Activated CD4-positive, alpha-beta T cell treated with anti-CD3 and anti-CD28 coated beads, Interleukin-2, Interleukin-6, amounts not matched to agents 100 ng/mL and 50 ng/mL, durations not matched to agents 16 hours and 8 hours (primary cell): ENCODE measurements at places on chromosomes 16 and 17.
A peak's percentile ranks its signal among the peaks of the same experiment; 100 is the strongest.

DNA sequence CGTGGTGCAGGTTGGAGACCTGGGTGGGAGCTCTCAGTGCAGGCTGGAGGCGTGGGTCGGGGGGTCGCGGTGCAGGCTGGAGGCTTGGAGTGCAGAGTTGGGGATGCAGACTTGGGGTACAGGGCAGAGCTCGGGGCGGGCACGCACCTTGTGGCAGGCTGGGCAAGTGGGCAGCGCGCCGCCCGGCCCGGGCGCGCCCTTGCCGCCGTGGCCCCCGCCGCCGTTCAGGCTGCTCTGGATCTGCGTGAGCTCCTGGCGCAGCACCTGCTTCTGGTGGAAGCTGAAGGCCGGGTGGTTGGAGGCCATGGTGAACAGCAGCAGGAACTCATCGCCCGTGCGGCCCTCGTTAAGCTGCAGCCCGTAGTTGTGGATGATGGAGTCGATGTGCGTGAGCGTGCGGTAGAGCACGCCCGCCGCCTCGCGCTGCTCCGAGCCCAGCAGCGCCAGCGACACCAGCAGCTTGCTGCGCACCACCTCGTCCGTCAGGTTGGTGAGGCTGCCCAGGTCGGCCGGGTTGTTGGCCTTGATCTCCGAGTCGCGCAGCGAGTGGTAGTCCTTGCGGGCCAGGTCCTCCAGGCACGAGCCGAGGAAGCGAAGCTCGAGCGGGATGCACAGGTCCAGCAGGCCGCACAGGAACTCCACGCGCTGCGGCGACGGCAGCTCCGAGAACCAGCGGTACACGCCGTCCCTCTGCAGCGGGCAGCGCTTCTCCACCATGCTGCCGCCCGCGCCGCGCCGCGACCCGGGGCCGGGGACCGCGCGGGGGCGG lies 1.1 kb downstream of the ZCCHC14 start:
- peak; percentile 12 for DNase-seq

- DNase-seq: no peak
Observed at GRCh38 chr17:39916918-39917317, 1.5 kb downstream of the GSDMB start.

- no peak for DNase-seq
Observed at GRCh38 chr17:40498281-40499084, 2.9 kb downstream of the TNS4 start.

DNA sequence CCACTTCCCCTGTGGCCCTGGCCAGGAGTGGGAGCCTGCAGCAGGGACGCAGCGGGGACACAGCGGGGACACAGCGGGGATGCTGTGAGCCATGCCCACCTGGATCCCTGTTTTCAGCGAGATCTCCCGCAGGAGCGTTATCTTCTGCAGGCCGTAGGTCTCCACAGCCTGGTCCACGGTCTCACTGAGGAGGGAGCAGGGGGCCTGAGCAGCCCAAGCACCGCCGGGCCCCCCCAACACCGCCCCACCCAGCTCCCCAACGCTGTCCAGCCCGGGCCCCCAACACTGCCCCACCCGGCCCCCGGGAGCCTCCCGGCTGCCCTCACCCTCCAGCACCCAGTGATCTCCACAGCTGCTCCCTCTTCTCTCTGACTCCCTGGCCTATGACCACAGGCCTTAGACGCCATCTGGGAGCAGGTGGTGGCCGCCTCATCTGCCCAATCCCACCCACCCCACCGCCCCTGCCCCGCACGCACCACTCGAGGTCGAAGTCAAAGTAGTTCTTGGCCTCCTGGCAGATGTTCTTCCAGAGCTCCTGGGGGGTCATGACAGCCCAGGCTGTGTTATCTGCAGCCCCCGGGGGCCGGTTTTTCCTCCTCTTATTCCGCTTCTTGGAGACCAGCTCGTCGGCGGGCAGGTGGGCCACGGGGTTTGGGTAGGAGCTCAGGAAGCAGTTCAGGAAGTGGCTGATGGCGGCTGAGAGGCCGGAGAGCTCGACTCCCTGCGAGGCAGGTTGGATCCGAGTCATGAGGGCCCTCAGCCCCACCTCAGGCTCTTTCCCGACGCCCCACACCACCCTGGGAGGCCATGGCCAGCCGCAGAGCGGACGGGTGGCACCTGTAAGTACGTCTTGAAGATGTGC lies 17.0 kb downstream of the CLUH start:
- DNase-seq: no peak

DNA sequence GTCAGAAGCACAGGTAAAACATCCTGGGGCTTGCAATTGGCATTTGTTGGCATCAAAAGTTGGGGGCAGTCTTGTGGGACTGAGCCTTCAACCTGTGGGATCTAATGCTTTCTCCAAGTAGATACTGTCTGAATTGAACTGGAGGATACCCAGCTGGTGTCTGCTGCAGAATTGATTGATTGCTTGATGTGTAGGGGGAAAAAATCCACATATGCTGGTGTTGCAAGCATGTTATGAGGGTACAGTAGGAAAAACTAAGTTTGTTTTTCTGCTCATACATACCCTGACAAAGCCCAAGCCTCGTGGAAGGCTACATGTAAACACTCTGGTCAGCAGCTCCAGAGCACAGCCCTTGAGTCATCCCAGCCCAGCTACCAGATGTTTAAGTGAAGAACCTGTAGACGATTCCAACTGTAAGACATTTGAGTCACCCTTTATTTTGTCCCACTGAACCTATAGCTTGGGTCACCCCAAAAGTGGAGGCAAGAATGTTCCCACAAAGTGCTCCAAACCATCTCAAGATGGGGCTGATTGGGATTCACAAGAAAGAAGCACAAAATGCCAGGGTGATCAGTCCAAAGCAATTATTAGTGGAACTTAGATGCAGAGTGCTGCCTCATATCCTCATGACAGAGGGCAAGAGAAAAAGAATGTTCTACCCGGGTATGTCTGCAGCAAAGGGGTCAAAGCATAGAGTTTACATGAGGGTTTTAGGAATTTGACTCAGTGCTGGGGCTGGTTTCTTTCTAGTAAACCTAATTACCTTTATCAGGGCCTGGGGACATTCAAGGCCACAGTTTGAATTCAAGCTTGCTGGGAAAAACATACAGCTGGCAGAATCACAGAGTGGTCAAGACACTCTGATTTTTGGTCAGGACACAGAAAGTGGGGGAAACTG lies 9.6 kb upstream of the APPBP2 start:
- no peak for DNase-seq

- peak; percentile 69 for DNase-seq
Observed at GRCh38 chr17:418421-418751, 65.8 kb upstream of the RPH3AL start.

DNA sequence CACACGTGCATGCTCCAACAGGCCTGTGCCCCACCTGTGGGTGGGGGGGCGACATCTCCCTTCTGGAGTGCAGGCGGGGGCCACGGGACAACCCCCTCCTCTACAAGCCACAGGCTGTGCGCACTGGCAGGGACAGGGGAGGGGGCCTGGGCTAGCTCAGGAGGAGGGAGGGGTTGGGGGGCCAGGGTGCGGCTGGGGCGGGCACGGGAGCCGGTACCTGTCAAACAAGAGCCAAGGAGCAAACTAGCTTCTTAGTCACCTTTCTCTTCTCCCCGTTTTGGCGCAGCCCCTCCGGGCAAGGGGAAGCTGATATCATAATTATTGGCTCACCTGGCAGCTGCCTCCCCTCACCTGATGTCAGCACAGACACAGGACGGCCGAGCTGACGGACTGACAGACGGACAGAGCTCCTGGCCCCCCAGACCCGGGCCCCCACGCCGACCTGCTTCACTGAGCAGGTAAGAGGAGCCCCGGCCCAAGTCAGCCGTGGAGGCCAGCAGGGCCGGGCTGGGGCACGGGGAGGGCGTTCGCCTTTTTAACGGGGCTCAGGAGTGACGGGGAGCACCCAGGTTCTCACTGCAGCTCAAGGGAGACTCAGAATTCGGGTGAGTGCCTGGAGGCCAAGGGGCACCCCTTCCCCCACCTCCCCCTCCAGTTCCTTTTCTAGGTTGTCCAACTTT lies at the start of gene FOXN1:
Gene FOXN1 (plus strand): TSS at position 363 of the 680 bp plus-strand sequence. CDS start 17,622 bp downstream, outside the sequence.
- no peak for DNase-seq

DNA sequence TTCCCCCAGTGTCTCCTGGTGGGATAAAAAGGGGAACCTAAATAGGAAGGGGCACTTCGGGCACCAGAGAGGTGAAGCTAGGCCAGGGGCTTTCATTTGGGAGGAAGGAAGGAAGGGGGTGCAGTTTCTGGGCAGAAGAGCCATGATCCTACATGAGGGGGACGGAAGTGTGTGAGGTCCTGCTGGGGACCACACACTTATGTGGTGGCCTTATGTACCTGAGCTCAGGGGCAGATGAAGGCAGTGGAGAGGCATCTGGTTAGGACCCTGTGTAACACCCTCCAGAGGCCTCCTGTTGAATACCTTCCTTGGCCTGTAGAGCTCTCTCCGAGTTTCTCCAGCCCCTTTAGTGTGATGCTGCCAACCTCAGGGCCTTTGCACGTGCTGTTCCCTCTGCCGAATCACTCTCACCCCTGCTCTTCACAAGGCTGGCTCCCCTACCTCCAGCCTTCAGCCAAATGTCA lies 21.2 kb downstream of the IGFBP4 start:
- DNase-seq: no peak

GRCh38 chr17:77770331-77771105 lies 188.0 kb upstream of the TNRC6C start:
- DNase-seq: no peak

DNA sequence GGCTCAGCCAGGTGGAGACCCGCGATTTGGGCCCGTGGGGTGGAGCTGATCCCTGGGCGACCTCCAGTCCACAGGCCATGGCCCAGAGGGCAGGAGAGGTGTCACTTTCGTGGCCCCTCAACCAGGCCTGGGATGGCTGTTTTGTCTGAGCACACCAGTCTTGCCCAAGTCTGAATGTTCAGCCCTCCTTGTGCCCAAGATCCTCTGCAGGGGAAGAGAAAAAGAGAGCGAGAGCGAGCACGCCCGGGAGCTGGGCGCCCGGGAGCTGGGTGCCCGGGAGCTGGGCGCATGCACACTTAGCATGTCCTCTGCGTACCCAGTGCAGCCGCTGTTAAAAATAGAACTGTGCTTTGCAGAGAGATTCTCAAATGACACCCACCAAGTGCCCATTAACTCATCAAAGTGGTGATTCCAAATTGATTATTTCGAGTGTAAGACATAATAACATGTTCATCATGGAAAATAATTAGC lies 403.3 kb upstream of the TNRC6C start:
- no peak for DNase-seq

DNA sequence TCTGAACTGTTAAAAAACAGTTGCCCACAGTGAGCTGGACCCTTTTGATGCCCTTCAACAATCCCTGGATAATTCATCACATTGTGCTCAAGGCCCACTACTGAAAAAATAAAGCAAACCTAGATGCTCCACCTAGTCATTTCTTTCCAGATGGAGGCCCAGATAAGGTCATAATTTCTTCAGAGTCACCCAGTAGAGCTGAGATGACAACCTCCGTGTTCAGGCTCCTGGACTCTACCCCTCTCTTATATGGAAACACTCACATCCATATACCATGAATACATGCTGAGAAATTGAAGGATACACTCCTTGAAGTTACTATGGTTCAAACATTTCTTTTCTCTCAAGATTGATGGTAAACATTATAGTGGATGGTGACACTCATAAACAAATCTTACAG lies 2.7 kb upstream of the ABCA3 start:
- DNase-seq: peak; percentile 36

GRCh38 chr16:23188911-23189310 lies 6.4 kb downstream of the SCNN1G start:
- no peak for DNase-seq

DNA sequence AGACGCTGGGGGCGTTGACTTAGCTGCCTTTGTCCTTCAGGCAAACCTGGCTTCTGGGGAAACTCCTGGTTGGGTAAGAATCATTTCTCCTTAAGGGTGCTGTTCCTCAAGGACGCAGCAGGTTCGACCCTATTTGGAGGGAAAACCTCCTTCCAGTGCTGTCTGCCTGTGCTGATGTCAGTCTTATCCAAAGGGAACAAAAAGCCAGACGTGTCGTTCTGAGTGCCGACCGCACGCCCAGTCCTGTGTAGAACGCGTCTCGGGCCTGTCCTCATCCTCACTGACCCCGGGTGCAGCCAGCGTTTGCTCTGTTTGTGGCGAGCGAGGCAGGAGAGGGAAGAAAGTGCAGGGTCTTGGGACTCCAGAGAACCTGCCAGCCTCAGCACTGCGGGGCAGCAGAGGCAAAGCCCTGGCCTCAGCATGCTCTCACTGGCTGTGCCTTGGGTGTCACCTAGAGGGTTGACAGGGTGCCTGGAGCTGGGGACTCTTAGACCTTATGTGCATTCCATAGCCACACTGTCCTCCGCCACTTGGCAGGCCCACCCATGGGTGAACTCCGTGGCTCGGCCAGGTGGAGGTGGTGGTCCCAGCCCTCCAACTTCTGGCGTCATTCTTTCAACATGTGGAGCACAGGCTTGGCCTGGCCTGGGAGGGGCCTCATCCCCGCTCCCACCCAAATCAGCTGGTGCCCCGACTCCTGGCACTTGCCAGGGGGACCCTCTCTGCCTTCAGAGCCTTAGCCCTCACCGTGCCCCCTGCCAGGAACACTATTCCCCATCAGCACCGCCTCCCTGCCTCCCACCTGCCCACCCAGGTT lies 6.0 kb downstream of the SNN start:
- DNase-seq: no peak

- DNase-seq: no peak
Observed at GRCh38 chr17:56665864-56666263, 72.4 kb downstream of the NOG start.

- DNase-seq: peak; percentile 51
Observed at GRCh38 chr17:80826955-80827645, 164.5 kb upstream of the CHMP6 start.

GRCh38 chr17:11467639-11468038 lies 130.6 kb upstream of the DNAH9 start:
- DNase-seq: no peak

- DNase-seq: no peak
Observed at GRCh38 chr16:69890892-69891282, 60.2 kb upstream of the CLEC18A start.

GRCh38 chr17:510226-510917 lies 157.8 kb upstream of the RPH3AL start:
- DNase-seq: no peak

- DNase-seq: no peak
Observed at GRCh38 chr16:28254158-28254557, 38.2 kb upstream of the SBK1 start.

- no peak for DNase-seq
Observed at GRCh38 chr17:81160747-81161453, 4.4 kb upstream of the PVALEF start.

- DNase-seq: no peak
Observed at GRCh38 chr17:79951361-79952264, 84.1 kb downstream of the TBC1D16 start.

GRCh38 chr16:54027995-54028394 lies 258.6 kb downstream of the IRX3 start:
- DNase-seq: no peak

DNA sequence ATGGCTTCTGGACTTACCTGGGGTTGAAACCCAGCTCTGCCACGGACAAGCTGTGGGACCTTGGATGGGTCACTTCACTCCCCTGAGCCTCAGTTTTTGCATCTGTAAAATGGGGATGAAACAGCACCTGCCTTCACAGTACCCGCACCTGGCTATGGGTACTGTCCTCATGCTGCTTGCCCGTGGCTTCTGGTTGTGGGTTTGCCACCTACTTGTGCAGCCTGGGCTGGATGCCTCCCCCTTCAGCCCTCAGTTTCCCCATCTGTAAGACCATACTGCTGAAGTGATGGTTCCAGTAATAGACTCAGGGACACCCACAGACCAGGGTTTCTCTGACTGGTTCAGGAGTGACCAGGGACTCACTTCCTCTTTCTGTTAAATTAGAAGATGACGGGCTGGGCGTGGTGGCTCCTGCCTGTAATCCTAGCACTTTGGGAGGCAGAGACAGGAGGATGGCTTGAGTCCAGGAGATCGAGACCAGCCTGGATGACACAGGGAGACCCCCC lies 9.4 kb downstream of the GLIS2 start:
- DNase-seq: no peak

GRCh38 chr16:46785076-46785845 lies 37.1 kb upstream of the MYLK3 start:
- DNase-seq: no peak
